ENCODE measurements at places on chromosomes 2 and 18.
A peak's percentile ranks its signal among the peaks of the same experiment; 100 is the strongest.

DNA sequence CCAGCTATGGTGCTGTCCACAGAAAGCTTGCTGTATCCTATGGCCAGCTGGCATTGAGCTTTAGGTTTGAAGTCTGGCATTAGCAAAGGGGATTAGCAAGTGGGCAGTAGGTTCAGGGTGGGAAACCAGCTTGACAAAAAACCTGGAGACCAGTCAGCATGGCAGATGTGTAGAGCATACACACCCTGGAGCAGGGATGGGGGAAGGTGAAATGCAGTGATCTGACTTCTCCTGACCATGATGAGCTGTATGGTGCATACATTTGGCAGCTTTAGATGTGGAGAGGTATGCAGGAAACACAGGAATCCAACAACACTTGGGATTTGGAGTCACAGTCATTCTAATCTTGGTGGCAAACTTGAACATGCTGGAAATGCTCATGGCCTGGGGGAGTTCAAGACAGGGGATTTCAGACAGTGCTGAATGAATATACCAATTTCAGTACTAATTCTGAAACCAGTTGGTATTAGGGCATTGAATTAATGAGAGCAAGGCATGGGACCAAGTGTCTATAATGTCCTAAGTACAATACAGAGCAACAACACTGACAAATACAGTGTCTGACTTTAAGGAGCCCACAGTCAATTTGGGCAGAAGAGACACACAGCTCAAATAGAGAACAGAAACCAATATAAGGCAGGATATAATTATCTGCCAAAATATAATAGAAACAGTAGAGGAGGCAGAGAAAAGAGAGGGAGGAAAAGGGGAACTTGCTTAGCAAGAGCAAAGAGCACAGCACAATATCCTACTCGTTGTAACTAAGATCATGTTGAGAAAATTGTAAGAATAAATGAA lies 11.8 kb downstream of the ARHGAP15 start:
- no peak for DNase-seq

DNA sequence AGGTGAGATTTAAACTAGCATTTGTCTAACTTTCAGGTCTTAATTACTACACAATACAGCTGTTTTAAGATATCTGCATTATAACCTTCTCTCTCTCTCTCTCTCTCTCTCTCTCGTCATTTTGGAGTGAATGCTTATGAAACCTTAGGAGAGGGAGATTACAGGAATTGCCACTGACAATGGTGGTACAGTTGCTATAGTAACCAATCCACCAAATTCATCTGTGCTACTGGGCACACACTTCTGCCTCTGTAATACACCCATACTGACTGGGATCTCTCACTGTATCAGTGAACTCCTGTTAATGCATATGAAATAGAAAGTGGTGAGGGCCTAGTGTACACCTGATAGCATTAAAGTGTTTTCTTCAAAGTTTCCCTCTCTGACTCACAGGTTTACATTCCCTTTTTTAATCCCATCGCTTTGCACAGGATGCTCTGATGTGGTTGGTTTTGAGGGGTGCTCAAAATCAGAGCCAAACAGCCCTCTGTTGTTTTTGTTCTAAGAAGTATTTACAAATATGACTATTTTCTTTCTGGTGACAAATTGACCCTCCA lies 13.1 kb downstream of the KLHL14 start:
- DNase-seq = no peak

DNA sequence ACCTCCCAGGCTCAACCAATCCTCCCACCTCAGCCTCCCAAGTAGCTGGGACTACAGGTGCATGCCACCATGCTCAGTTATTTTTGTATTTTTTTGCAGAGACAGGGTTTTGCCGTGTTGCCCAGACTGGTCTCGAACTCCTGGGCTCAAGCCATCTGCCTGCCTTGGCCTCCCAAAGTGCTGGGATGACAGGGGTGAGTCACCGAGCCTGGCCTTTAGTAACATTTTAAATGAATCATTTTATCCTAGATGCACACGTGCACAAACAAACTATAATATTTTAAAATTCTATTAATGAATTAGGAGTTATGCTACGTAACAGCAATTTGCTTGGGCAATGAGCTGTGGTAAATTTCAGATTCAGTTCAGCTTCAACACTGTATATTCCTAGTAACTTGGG lies 862.5 kb upstream of the ID2 start:
- DNase-seq = no peak

DNA sequence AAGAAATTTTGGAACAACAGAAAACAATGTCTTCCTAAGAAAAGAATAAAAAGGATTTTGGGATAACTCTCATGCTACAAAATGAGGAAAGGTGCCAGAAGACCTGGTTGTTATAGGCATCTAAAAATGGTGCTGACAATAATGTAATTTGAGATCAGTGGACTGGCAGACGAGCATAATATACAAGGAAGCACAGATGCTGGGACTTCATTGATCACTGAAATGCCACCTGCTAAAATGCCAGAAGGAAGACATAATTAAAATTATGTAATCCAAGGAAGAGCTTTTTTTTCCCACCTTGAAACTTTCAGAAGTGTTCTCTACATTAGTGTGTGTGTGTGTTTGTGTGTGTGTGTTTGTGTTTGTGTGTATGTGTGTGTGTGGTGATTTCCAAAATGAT lies 535.9 kb downstream of the XIRP2 start:
- no peak for DNase-seq

DNA sequence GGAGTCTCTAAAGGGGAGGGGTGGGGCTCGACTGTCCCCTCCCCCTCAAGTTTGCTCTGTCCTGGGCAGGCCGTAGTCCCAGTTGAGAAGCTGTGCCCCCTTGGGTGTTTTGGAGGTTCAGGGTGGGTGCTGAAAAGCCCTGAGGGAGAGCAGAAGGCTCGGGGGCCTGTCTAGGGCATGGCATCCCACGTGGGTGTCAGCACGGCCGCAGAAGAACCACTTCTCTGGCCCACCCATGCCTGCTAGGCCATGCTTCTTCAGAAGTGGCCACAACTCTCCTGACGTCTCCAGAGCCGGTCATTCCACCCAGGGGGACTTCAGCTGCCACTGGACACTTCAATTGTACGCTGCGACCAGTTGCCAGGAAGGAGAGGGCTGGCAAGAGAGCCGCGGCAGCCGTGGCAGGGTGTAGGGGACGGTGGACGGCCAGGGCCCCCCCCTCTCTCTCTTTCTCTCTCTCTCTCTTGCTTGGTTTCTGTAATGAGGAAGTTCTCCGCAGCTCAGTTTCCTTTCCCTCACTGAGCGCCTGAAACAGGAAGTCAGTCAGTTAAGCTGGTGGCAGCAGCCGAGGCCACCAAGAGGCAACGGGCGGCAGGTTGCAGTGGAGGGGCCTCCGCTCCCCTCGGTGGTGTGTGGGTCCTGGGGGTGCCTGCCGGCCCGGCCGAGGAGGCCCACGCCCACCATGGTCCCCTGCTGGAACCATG lies at the start of gene INPP5D:
Gene INPP5D, plus strand, starts transcription at position 546 of the 704 bp plus-strand sequence. Its CDS starts 137 bp downstream, at position 683.
- DNase-seq = peak; percentile 55

- DNase-seq = no peak
Measured at GRCh38 chr2:118738524-118739308, 108.7 kb downstream of the EN1 start.

- DNase-seq = no peak
Measured at GRCh38 chr18:8811115-8811514, 105.8 kb downstream of the MTCL1 start.

- DNase-seq = no peak
Measured at GRCh38 chr18:23068011-23068410, 67.3 kb upstream of the CABLES1 start.

DNA sequence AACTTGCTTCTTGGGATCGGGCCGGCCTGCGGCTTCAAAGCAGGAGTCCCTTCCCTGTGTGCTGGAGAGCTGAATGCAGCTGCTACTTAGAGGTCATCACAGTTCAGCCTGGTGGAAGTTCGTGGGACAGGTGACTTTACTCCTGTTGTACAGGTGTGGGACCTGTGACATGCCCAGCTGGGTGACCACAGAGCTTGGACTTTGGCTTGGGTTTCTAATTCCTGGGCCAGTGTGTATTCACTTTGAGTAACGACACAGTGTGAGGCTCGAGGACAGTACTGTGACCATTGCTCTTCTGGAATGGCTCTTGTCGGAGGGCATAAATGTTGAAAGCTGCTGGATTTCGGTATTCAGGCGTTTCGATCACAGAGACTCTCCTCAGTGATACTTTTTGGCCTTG lies 114.5 kb downstream of the STPG4 start:
- DNase-seq = no peak

GRCh38 chr18:78898066-78898465 lies 81.6 kb upstream of the SALL3 start:
- DNase-seq = no peak

DNA sequence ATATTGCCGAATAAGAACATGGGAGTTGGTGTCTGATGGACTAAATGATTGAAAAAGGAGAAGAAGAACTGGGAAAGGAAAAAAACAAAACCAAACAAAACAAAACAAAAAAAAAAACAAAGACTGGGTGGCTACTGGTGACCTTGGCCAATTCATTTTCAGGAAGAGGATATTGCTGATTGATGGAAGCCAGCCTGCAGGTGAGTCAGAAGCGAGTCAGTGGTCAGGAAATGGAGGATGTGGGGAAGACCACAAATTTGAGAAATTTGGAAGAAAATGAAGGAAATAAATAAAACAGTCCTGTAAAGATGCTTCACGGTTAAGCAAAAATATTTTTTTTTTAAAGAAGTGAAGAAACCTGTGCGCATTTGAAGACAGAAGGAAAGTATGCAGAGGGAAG lies 296.9 kb downstream of the ZNF521 start:
- no peak for DNase-seq

DNA sequence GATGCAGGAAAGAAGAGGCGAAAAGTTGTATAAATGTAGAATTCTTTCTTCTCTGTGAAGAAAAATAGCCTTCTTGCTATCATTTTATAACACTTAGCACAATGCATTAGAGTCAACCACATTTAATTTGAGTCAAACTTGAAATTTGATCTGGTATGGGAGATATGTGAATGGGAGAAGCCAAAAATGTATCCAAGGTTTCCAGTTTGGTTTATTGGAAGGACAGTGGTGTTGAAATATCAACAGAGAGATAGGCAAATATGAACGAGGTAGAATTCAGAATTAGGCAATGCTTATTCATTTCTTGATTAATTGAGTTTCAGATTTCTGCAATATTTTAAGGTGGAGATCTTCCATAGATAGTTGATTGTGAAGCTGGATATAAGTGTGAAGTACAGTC lies 991.9 kb upstream of the CHAC2 start:
- DNase-seq = no peak

GRCh38 chr2:228827056-228827700 lies 443.9 kb downstream of the PID1 start:
- DNase-seq = no peak

GRCh38 chr2:132521341-132521740 lies 104.7 kb downstream of the GPR39 start:
- DNase-seq = no peak

- no peak for DNase-seq
Measured at GRCh38 chr2:99974682-99975375, 167.6 kb downstream of the AFF3 start.

GRCh38 chr18:39946623-39947061 lies 2008.4 kb upstream of the PIK3C3 start:
- no peak for DNase-seq

- DNase-seq = no peak
Measured at GRCh38 chr2:175309799-175310198, 128.3 kb upstream of the ATP5MC3 start.

- no peak for DNase-seq
Measured at GRCh38 chr2:158969162-158969714, 798 bp downstream of the TANC1 start.

DNA sequence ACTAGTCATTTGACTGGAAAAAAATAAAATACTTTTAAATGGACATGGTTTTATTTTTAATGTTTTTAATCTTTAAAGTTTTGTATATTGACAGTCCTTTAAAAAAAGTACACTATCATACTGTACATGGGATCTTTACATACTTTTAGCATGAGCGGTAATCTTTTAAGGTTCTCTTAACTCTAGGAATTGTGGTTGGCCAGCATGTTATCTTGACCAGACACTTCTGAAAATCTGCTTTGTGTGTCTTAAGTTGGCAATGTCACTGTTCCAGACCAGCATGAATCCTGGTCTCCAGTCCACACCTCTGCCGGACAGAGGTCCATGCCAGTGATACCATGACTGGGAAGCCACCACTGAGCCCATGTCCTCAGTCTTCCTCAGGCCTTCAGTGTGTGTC lies 17.7 kb downstream of the ITGB1BP1 start:
- DNase-seq = no peak

DNA sequence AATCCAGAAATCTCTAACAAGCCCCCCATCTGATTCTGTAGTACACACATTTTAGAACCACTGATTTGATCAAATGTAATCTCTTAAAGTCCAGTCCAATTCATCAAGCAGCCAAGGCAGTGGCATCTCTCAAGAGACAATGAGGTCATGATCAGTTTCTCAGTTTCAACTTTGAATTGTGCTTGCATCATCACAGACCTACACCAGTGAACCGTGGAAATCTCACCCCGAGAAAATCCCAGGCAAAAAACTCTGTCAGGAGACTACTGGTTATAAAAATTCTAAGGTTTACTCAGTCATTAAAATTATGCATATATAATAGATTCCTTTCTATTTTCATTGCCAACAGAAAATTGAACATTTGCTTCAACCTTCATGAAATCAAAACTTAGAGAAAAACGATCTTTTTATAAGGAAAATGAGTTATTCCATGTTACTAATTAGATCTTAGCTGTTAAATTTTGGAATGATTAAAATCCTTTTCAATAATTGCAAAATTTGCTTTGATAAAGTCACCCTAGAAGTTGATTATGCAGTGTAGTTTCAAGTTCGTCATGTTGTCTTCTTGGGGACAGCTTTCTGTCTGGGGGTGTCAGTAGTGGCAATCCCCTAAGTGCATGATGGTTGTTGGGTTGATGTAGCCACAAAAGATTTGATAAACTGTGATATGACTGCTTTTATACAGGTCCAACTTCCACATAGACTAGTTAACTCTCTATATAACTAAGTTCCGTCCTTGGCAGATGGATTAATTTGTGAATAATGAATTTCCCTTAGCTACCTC lies 235.0 kb downstream of the CAMKMT start:
- DNase-seq = no peak

GRCh38 chr18:12742453-12742852 lies 39.6 kb downstream of the PSMG2 start:
- no peak for DNase-seq

- no peak for DNase-seq
Measured at GRCh38 chr2:31440764-31441163, 26.2 kb upstream of the XDH start.

- no peak for DNase-seq
Measured at GRCh38 chr18:8162802-8163201, 446.4 kb upstream of the RAB12 start.

GRCh38 chr2:5520463-5520972 lies 171.7 kb upstream of the SOX11 start:
- DNase-seq = no peak

DNA sequence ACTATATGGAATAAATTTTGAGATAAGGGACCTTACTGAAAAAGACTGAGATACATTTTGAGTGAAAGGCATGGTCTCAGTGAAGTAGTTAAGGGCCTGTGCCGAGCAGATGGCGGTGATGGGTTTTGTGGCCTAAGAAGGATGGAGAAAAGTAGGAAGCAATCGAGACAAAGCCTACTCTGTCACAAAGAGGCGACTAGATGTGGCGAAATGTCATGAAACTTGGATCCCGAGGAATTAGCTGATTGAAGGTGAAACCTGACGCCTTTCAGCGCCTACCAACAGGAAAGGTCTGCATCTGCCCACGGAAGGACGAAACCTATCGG lies 558 bp upstream of the CEP192 start:
- peak; percentile 3 for DNase-seq

GRCh38 chr2:85421260-85422071 lies 3.0 kb downstream of the SH2D6 start:
- no peak for DNase-seq
